Activated T-cell treated with anti-CD3 and anti-CD28 coated beads for 48 hours (primary cell): ENCODE measurements at places on chromosomes 11 and 22.

DNA sequence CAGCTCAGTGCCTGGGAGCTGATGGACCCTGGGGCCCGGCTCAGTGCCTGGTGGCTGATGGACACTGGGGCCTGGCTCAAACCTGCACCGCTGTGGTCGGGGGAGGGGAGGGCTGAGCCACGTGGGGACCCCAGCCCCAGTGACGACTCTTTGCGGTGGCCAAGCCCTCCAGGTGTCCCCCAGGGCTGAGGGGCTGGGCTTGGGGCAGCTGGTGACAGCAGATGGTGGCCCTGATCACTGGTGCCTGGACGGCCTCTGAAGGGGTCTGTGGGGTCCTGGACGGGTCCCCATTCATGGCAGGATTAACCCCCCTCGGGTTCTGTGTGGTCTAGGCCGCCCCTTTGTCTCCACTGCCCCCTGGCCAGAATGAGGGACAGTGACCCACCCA, 3.4 kb upstream of the MUC5B start:
- no peak for DNase-seq

- no peak for DNase-seq
Observed at GRCh38 chr11:69178819-69179482, 23.2 kb downstream of the SMIM38 start.

DNA sequence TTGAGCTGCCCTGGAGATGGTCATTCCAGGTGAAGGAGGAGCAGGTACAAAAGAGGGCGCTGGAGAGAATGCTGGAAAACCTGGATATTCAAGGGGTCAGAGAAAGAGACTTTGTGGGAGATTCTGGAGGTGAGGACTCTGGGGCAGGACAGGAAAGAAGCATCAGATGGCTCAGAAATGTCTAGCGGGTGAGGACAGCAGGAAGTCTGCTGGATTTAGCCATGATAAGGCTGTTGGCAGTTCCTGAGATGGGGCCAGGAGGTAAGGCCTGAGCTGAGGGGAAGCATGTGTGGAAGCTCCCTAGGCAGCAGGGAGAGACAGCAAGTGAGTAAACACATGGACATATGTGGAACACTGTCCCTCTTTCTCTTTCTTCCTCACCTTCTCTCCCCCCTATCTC, 1.5 kb downstream of the UPB1 start:
- no peak for DNase-seq

DNA sequence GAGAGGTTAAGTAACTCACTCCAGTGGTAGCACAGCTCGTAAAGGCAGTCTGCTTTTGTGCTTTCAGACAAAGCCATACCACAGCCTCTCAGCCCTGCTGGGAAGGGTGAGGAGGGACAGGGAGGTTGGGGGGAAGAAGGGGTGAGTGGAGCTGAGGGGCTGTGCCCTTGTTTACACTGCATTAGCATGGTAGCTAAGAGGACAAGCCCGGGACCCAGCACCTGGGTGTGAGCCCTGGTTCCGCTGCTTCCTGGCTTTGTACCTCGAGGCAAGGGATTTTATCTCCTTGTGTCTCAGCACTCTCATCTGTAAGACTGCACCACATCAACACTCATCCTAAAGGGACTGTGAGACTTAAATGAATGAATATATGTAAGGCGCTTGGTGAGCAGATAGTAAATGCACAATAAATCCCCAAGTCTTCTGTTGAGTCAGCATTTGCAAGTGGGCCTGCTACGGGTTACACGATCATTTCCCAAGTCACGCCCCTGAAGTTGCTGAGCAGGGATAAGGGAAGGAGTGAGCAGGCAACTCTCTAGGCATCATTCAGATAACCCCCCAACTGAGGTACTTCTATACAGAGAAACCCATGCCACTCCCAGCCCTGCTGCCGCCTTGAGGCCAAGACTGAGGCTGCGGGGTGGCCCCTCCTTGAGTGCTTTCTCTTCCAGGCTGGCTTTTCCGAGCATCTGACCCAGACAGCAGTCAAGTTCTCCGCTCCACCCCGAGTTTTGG, 7.5 kb downstream of the RASD2 start:
- no peak for DNase-seq

DNA sequence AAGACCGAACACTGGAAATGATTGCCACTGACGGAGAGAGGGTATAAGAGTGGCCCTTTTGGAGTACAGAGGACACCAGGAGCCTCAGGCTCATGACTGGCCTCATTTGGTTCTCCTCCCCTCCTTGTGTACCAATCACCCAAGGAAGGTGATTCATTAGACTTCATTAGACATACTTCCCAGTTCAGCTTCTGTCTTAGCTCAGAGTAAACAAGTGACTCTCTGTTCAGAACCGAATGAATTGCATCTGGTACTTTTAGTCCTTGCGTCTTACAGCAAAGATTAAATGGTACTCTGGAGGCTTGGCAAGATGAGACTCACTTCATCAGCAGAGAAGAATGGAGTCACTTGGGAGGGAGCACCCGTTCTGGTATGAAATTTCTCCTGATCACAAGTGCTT, 75.2 kb downstream of the ZNRF3 start:
- DNase-seq = no peak

GRCh38 chr22:46514592-46515207, 22.7 kb downstream of the CELSR1 start:
- DNase-seq = no peak

- no peak for DNase-seq
Observed at GRCh38 chr11:76796511-76797198, 13.5 kb downstream of the TSKU start.

DNA sequence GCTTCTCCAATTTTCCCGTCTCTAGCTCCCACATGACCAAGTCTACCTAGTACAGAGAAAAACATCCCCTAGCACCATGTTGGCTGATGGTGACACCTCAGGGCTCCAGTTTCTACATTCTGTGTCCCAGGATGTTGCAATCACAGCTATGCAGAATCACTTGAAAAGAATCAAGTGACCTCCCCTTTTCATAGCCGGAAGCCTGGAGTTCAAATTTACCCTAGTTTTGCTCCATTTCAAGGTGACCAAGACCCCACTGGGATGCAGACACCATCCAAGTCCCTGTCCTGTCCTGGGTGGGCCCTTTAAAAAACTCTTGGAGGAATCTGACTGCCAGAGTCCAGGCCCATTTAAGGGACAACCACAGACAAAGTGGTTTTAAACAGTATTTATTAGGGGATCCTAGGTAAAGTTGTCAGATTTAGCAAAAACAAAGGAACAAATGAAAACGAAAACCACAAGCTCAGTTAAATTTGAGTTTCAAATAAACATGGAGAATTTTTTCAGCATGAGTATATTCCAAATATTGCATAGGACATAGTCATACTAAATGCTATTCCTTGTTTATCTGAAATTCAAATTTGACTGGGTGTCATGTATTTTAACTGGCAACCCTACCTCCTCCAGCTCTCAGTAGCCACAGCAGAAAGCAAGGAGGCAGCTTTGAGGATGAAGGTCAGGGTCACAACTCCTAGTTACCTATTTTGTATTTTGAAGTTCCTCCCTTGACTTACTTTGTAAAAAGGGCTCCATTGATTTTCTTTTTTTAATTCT, 52.4 kb downstream of the MIAT start:
- no peak for DNase-seq

DNA sequence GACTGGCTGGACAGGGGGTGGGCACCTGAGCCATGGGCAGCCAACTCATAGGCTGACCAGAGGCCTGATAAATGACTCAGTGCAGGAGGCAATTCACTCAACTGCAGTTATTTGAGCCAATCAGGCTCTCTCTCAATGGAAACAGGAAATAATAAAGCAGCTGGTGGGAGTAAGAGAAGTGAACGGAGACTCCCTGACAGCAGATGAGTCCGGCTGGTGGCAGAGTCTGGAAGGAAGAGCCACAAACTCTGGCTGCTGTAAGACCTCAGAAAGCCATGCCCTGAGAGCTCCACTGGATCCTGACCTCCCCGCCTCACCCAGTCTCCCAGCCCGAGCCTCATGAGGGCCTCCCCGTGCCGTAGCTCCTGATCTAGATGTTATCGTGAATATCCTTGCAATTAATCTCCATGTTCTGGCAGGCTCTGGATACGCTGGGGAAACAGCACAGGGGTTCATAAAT, 69.8 kb downstream of the TRIM29 start:
- DNase-seq = no peak

GRCh38 chr11:17421781-17422180, 33.3 kb upstream of the KCNJ11 start:
- no peak for DNase-seq

- DNase-seq = no peak
Observed at GRCh38 chr11:102187416-102188151, 77.3 kb downstream of the YAP1 start.

DNA sequence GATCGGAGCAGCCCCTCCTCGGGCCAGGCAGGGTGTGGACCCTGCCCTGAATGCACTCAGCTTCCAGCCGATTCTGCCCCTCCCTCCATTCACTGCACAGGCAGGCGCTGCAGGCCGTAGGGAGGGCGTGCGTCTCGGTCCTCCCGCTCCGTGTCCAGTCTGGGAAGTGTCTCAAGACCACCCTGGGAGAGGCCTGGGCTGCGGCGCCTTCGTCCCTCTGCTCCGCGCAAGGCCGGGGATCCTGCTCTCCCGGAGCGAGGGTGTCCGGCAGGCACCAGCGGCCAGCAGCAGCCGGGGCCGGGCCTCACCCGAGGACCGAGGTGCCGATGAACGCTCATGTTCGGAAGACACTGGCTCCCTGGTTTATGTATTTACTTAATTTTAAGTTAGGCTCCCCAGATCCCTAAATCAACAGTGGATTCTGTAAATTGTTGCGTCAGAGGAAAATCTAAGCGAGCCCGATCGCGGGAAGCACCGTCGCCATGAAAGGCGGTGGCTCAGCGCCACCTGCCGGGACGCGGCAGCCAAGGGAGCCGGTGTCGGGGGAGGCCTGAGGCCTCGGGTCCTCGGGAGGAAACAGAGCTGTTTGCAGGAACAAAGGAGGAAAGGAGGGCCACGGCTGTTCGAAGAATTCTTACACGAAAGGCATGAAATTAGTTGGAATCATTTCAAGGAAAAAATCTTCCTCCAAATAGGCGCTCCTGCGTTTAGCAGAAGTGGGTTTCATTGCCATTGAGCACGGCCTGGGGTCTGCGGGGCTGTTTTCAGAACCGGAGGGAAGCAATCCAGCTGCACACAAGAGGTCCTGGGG, 195.3 kb downstream of the BRD1 start:
- DNase-seq = no peak

GRCh38 chr11:71252770-71253730, 673 bp upstream of the SHANK2 start:
- DNase-seq = no peak

- DNase-seq = no peak
Observed at GRCh38 chr22:44312766-44313165, at the start of gene SHISAL1. Gene SHISAL1, minus strand, starts transcription at chr22:44312951. Its CDS starts 12,006 bp downstream, at chr22:44300945.

DNA sequence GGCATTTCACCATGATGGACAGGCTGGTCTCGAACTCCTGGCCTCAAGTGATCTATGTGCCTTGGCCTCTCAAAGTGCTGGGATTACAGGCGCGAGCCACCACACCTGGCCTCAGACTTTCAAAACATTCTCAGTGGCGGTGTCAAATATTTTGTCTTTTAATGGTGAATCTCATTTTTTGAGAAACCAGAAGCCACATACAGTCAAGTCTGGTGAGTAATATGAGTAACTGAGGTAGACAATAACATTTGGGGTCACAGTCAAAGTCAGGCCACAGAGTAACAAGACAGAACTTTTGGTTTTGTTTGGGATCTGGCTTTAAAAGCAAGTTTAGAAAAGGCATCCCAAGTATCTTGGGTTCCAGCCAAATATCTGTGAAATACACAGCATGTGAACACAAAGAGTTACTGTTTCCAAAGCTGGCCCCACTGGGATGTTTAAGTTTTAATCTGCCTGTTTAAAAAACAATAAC, 5.6 kb upstream of the TMA7B start:
- DNase-seq = no peak

GRCh38 chr11:27060816-27061460, 20.3 kb downstream of the BBOX1 start:
- DNase-seq = no peak

GRCh38 chr11:73325036-73325981, 17.2 kb downstream of the ARHGEF17 start:
- DNase-seq = no peak

DNA sequence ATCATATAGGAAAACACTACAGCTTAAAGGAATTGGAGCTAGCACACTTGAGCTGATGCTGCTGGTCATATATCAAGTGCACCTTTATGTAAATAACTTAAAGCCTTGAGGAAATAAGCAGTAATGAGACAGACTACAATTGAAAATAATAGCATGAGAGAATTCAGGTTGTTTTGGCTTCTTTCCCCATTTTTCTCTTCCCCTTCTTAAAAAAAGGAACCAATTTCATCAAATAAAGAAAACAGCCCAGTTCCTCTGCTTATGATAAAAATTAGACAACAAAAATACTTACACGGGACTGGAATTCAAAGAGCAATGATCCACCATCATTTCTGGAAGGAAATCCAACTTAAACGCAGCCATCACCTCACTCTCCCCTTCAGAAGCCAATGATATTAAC, 50.2 kb upstream of the RAPSN start:
- DNase-seq = no peak

- no peak for DNase-seq
Observed at GRCh38 chr11:12439615-12440014, 62.2 kb downstream of the PARVA start.

- DNase-seq = no peak
Observed at GRCh38 chr22:46379066-46379930, 43.8 kb downstream of the TRMU start.

GRCh38 chr11:132202621-132203020, 832.2 kb downstream of the NTM start:
- no peak for DNase-seq

DNA sequence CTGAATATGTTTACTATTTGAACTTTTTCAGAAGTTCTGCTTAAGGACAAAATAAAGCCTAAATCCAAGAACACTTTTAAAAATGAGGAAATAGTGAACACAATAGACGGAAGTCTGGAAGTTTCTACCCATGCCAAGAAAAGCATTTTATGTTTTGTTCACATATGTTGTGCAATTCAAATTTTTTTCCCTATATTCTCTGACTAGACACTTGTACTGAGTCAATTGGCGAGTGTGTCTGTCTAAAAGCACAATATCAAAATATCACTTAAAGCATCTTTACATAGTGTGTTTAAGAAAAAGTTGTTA, 29.2 kb downstream of the INCENP start:
- DNase-seq = no peak

- DNase-seq = no peak
Observed at GRCh38 chr11:30917859-30918478, 331.8 kb upstream of the MPPED2 start.

DNA sequence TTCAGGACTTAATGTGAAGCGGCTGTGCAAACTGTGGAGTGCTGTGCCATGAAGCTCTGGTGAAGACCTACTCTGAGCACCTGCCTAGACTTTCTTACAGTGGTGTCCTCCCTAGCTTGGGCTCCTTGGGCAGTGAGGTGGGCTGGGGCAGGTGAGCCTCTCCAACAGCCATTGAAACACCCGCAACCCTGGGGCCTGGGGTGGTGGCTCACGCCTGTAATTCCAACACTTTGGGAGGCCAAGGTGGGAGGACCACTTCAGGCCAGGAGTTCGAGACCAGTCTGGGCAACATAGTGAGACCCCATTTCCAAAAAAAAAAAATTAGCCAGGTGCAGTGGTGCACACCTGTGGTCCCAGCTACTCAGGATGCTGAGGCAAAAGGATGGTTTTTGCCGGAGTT, 14.3 kb upstream of the SEC14L3 start:
- DNase-seq = no peak

- no peak for DNase-seq
Observed at GRCh38 chr22:43134553-43134952, 8.6 kb downstream of the MCAT start.

GRCh38 chr22:35838855-35839576, 121.3 kb downstream of the APOL5 start:
- DNase-seq = no peak
